M059J (cell line): ENCODE measurements at places on chromosomes 1 and 21.
A peak's percentile ranks its signal among the peaks of the same experiment; 100 is the strongest.

- DNase-seq, result peak; percentile 68
Observed at GRCh38 chr1:7373876-7374562, 397.1 kb upstream of the VAMP3 start.

GRCh38 chr21:44398499-44398898 lies 45.1 kb downstream of the TRPM2 start:
- DNase-seq, result no peak

- DNase-seq, result no peak
Observed at GRCh38 chr21:43921979-43922945, 57.2 kb downstream of the AGPAT3 start.

GRCh38 chr1:65911679-65912078 lies 119.0 kb downstream of the PDE4B start:
- DNase-seq, result no peak

DNA sequence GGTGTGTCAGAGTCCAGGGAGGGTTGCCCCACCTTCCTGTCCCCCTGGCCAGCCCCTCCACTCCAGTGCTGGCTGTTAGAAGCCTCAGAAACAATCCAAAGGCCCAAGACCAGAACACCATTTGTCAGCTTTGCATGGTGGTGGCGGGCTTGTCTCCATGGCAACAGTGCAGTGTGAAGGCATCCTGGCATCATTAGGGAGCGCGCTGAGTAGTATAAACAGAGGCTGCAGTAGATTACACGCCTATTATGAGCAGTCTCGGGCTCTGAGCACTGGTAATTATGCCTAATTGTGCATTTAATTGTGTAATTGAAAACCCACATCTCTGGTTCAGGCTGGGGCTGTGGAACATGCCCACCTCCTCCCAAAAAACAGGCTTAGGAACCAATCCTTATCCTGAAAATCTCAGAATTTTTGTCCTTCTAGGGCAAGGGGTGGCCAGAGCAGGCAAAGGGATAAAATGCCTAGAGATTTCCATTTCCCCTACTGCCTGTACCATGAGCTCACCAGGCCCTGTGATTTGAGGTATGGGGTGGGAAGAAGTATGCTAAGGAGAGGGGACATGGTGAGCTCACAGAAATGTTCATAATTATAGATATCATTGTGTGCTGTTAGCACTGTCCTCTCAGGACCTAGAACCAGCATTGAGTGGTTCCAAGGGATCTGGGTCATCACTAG lies 11.7 kb downstream of the NKAIN1 start:
- DNase-seq, result peak; percentile 71

GRCh38 chr1:65255035-65255655 lies 54.2 kb upstream of the DNAJC6 start:
- no peak for DNase-seq

- peak; percentile 44 for DNase-seq
Observed at GRCh38 chr1:234958706-234959657, 169.7 kb downstream of the TOMM20 start.

DNA sequence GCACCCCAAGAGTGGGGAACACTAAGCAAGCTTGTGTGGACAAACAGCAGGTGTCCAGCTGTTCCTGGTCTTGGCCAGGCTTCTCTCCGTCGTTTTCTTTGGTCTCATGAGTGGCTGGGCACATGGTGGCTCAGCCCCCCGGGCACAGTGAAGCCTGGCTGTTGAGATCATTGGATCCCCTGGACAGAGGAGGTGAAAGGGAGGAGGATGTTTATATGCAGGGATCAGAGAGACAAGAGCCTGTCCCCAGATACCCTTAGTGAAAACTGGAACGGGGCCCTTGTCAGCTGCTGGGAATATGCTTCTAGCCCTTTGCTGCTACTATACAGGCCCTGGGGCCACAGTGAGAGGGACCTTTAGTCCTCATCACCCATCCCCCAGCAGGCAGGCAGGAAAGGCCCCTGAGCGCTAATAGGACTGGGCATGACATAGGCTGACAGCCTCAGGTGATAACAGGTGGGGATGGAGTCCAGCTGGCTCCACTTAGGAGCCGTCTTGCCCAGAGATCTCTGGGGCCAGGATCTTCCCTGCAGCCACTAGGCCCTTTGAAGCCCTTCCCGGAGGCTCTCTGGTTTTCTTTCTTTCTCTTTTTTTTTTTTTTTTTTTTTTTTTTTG lies 16.4 kb downstream of the EPHA8 start:
- DNase-seq, result no peak

- no peak for DNase-seq
Observed at GRCh38 chr1:88060750-88061491, 623.2 kb upstream of the PKN2 start.
